ENCODE measurements at places on chromosomes 1 and 21. TPM values are rescaled to one million over a fixed set of nuclear protein-coding genes. Genes with fewer than 3 reads are reported as not detected.

The NEGR1 gene
- not detected for total RNA-seq

The RPE65 gene
- not detected for total RNA-seq

The DDAH1 gene
- total RNA-seq: 5.5 TPM

The XKR8 gene
- total RNA-seq: not detected

The TTC39A gene
- 2.4 TPM for total RNA-seq

The ZFP69B gene
- total RNA-seq: 3.3 TPM

The SPATA17 gene
- 1.5 TPM for total RNA-seq

The S100A4 gene
- not detected for total RNA-seq

The FCER1G gene
- 2.6 TPM for total RNA-seq

The ESPN gene
- total RNA-seq: 0.96 TPM

The SLAMF7 gene
- 7.9 TPM for total RNA-seq

The NGF gene
- total RNA-seq: not detected

The CELA2A gene
- total RNA-seq: not detected

Measured in SK-MEL-5 (cell line).